ENCODE measurements at places on chromosomes 3 and 15. TPM values are rescaled to one million over a fixed set of nuclear protein-coding genes. Genes with fewer than 3 reads are reported as not detected.

The MST1R gene
- polyA plus RNA-seq = 25.3 TPM

The LYZL4 gene
- 0.46 TPM for polyA plus RNA-seq

DNA sequence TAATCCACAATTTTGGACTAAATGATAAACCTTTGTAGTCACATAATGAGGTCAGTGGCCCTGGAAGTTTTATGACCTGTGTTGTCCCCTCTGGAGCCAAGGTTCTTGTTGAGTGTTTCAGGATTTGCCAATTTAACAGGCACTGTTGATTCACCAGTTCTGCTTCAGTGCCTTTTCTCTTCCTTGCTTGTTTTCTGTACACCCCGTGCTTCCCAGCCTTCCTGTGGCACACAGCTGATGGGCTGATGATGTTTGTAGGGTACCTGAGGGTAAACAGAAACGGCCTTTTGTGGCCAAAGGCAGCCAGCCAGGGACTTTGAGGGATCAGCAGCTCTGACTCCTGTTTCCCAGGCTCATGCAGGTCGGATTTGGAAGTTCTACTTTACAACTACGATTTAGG is 13.3 kb downstream of the GYG1 start:
- DNase-seq = no peak

DNA sequence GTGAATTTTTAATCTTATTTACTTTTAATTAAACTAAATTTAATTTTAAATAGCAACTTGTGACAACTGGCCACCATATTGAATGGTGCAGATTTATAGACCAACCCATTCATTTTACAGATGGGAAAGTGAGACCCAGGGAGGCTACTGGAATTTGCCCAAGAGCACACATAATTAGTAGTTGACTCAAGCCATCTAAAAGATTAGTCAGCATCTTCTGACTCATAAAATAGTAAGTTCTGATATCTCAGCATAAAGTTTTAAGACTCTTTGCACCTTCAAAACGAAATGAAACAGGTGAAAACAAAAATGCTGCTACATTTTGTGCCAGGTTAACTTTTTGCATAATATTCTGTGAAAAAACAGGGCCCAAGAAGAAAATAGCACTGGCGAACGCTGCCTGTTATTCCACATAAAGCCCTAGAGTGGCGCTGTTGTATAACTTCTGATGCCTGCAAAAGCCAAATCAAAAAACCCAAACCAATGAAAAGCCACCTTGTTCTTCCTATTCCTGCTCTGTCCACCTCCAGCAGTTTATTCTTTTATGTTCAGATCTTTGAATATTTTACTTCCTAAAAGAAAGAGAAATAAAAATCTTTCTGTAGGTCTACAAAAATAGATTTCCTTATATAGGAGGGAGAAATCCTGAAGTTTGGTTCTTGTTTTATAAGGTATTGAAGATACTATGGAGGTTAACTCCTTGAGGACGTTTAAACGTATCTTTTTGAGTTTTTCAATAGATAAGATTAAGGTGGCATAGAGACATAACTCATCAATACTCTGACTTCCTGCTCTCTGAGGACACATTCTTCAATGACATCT is 62.8 kb downstream of the OTOL1 start:
- DNase-seq = no peak

- no peak for DNase-seq
Observed at GRCh38 chr15:76161153-76162035, 101.6 kb downstream of the TMEM266 start.

The SUCNR1 gene
- 0.64 TPM for polyA plus RNA-seq

- DNase-seq = no peak
Observed at GRCh38 chr15:99052205-99052604, 44.6 kb upstream of the PGPEP1L start.

- no peak for DNase-seq
Observed at GRCh38 chr3:152026033-152026556, 152.7 kb downstream of the SUCNR1 start.
